Activated T-cell treated with anti-CD3 and anti-CD28 coated beads, Interleukin-2, amount 50 U/mL, for 72 hours (primary cell): ENCODE measurements at places on chromosomes 12 and 14. TPM values are rescaled to one million over a fixed set of nuclear protein-coding genes. Genes with fewer than 3 reads are reported as not detected.

SMCO3 gene
- total RNA-seq = not detected

TRPV4 gene
- total RNA-seq = not detected

ART4 gene
- total RNA-seq = not detected

PSEN1 gene
- total RNA-seq = 42.2 TPM

VCPKMT gene
- total RNA-seq = 13.8 TPM

TAS2R7 gene
- not detected for total RNA-seq

IFI27 gene
- total RNA-seq = 7.7 TPM

TMEM132C gene
- total RNA-seq = not detected

PLEKHH1 gene
- total RNA-seq = 1.2 TPM

KRT78 gene
- not detected for total RNA-seq

FAM90A1 gene
- 1.3 TPM for total RNA-seq

NEMF gene
- total RNA-seq = 71.7 TPM

STAC3 gene
- 3.5 TPM for total RNA-seq

ENTPD5 gene
- total RNA-seq = 11.7 TPM

AICDA gene
- total RNA-seq = not detected

HEATR5A gene
- total RNA-seq = 13.3 TPM

SUPT16H gene
- 141 TPM for total RNA-seq

PAPOLA gene
- total RNA-seq = 143 TPM

TCL1B gene
- total RNA-seq = not detected

SLCO1B1 gene
- total RNA-seq = not detected

EDDM3A gene
- not detected for total RNA-seq

NID2 gene
- 0.19 TPM for total RNA-seq

AREL1 gene
- 34.7 TPM for total RNA-seq

RPL36AL gene
- 217 TPM for total RNA-seq

RNASE7 gene
- total RNA-seq = not detected

LRRC23 gene
- 8.6 TPM for total RNA-seq

RFX4 gene
- total RNA-seq = not detected
